Panc1 (cell line): ENCODE measurements at places on chromosomes 4 and X.

DNA sequence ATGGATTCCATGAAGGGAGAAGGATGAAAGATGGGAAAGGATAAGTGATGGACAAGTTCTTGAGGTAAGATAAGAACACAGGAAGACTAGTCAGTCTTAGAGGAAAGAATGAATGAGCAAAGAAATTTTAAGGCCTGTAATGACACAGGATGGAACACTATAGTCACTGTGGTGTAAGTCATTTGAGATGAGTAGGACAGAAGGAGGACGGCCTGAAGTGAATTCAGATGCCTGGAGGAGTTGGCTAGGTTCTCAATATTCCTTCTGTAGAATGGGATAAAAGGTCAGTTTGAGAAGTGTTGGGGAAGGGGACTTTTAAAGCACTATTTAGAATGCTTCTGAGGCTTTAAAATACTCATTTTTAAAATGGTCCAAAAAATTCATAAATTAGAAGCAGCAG is 3.9 kb downstream of the MSMO1 start:
- DNase-seq: no peak

- no peak for DNase-seq
Measured at GRCh38 chr4:159195361-159195769, 92.5 kb downstream of the RAPGEF2 start.

DNA sequence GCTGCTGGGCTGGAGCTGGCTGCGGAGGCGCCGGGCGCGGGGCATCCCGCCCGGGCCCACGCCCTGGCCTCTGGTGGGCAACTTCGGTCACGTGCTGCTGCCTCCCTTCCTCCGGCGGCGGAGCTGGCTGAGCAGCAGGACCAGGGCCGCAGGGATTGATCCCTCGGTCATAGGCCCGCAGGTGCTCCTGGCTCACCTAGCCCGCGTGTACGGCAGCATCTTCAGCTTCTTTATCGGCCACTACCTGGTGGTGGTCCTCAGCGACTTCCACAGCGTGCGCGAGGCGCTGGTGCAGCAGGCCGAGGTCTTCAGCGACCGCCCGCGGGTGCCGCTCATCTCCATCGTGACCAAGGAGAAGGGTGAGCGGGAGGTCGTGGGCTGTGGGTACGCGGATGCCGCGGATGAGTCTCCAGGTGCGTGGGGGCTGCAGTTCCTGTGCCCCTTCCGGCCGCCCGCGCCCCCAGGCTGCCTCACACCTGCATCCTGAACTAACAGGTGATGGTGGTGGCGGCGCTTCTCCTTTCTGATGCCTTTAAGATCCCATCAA is 499 bp downstream of the CYP2U1 start:
- DNase-seq: no peak

- DNase-seq: no peak
Measured at GRCh38 chr4:126799416-126799815, 833.3 kb upstream of the INTU start.

GRCh38 chr4:14069886-14070285 is 442.4 kb upstream of the BOD1L1 start:
- no peak for DNase-seq

- DNase-seq: no peak
Measured at GRCh38 chr4:55014876-55015275, 110.5 kb downstream of the KDR start.

GRCh38 chr4:42643685-42644084 is 13.2 kb downstream of the ATP8A1 start:
- DNase-seq: no peak

DNA sequence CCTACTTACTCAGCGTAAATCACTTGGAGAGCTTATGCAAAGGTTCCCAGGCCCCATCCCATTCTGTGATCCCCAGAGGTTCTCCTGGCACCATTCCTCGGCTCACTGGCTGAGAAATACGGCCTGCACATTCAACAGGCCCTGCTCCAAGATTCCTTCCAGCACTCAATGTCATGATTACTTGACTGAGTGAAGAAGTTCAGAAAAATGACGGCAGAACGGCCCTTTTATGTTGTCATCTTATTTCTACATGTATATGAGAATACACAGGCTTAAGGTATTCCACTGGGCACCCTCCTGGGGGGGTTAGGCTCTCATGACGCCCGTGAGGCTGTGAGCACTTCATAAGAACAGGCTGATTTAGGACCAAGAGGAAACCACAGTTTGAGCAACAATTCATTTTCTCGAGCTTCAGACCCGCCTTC is 190.6 kb downstream of the NSUN7 start:
- DNase-seq: no peak

DNA sequence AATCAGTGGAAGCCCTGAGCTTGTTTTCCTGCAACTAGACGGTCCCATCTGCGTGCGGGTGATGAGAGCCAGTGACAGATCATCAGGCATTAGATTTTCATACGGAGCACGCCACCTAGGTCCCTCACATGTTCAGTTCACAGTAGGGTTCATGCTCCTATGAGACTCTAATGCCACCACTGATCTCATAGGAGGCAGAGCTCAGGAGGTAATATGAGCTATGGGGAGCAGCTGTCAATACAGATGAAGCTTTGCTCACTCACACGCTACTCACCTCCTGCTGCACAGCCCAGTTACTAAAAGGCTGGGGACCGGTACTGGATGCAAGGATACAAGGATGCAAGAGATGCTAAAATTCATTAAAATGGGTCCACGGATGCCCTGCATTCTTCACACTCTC is 61.2 kb downstream of the DHRSX start:
- no peak for DNase-seq

- no peak for DNase-seq
Measured at GRCh38 chr4:11966782-11967181, 538.1 kb upstream of the HS3ST1 start.

DNA sequence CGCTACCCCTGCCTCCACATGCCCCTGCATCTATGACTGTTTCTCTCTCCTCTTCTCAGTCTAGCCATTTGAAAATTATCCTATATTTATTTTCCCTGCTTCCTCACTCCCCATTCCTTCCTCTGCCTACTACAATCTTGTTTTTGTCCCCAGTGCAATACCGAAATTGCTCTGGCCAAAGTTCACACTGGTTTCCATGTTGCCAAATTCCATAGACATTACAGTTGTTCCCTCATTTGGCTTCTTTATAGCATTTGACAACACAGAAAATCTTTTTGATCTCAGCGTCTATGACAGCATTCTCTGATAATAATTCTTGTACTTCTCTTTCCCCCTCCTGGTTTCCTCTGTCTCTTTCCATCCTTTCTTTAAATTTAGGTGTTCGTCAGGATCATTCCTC is 99.4 kb downstream of the GPR82 start:
- DNase-seq: no peak

GRCh38 chrX:81261576-81261975 is 59.7 kb downstream of the SH3BGRL start:
- DNase-seq: no peak

DNA sequence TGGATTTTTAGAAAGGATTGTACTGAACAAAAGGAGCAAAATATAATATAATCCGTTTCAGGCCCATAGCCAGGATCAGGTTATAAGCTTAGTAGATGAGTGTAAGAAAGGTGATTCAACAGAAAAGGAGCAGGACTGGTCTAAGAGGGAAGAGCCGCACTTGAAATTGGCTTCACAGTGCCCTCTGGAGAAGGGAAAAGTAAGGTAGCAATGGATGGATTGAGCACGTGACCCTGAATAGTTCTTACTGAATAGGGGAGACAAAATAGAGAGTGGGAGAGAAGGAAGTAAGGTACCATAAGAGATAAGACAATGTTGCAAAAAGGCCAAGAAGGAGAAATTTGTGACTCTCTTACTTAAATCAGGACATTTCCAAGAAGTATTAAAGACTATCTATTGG is 15.6 kb downstream of the CXorf66 start:
- DNase-seq: no peak

- DNase-seq: no peak
Measured at GRCh38 chr4:170875868-170876267, 786.1 kb upstream of the AADAT start.

- DNase-seq: no peak
Measured at GRCh38 chr4:27278615-27279375, 418.2 kb downstream of the STIM2 start.

DNA sequence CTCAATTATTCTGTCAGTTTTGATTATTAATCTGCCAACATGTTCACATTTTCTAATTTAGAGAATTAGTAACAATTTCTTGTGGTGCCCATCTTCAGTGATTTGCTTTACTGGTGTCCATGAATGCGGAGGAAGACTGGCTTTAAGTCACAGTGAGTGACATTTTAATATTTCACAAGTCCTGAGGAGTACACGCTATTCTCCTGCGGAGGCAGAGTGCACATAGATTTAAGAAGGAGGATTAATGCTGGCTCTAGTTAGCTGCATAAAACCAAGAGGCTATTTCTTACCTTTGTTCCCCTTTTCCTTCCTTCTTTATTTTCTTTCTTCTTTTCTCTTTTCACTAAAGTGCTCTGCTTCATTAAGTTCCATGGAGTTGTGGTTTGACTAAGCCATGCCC is 495.2 kb upstream of the IGFBP7 start:
- no peak for DNase-seq

- DNase-seq: peak; percentile 67
Measured at GRCh38 chr4:42048394-42048793, 58.1 kb downstream of the SLC30A9 start.

DNA sequence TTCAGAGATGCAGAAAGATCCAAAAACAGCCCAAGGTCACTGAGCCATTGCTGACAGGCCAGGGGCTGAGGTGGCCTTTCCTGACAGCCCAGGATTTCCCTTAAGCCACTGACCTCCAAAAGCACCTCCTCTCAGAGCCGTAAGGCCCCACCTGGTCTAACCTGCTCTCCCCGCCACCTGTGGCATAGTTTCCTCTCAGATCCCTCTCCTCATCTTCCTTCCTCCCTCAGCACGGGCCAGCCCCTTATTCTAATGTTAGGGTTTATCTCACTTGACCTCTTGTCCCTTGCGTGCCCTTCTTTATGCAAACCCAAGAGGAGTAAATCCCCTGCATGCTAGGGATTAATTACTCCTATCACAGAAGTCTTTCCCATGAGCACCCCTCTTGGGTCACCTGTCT is 113.0 kb downstream of the RBM47 start:
- no peak for DNase-seq

GRCh38 chr4:7591409-7592053 is 156.8 kb upstream of the PSAPL1 start:
- DNase-seq: no peak
